ENCODE measurements at places on chromosomes 5 and 9.

DNA sequence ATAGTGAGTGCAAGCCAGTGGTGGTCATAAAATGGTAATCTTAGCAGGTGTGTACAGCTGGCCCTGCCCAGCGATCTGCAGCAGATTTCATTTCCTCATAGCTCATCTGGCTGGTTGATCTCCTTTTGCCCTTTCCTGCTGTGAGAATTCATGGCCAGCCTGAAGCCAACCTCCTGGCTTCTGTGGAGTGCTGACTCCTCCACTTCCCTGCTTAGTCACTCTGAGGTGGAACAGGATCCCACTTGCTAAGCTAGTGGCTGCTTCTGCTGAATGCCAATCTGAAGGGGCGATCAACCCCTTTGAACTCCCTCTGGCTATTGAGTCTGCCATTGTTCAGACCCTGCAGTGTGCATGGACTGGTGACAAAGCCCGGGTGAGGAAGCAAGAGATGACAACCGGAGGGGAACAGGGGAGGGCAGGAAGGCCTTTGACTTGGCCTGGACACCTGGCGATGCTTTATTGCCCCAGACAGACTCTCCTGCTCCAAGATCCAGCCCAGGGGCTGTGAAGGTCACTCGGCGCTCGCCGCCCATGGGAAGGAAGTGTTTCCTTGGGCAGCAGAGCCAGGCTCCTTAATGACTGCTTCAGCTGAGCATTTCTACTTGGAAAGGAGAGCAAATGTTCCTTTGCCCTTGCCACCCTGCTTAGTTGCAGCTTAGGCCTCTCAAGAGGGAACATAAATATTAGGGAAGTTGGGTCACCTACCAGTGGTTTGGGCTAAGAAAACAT is 341.1 kb downstream of the ZSWIM6 start:
- peak; percentile 68 for DNase-seq
- no peak overlapping the region for H3K4me3 ChIP-seq
- peaks cover 26% of the 10 kb centered on the region for H3K4me1 ChIP-seq
- H3K36me3 ChIP-seq = no peaks in the 10 kb centered on the region
- no peaks in the 10 kb centered on the region for H3K27me3 ChIP-seq

DNA sequence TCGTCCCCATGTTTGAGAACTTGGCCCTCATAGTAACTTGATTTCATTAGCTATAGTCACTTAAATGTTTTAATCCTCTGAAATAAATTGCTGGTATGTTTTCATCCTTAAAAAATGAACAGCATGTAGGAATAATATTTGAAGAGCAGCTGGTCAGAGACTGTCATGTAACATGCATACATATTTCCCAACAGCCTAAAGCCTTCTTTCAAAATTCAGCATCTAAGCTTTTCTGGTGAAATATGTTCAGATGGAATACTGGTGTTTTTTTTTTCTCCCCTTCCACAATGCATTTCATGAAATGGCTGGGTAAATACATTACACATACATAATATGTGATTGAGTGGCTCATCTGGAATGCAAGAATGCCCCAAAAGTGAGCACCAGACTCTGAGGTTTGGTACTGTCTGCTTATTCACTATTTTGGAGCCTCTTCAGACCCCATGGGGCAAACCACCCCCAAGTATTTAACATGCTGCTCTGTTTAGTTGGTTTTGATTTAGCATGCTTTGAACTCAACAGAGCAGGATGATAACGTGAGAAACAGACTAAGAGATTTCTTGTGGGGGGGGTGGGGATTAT is 94.0 kb downstream of the SMARCA2 start:
- no peak overlapping the region for H3K4me3 ChIP-seq
- no peaks in the 10 kb centered on the region for H3K27me3 ChIP-seq
- H3K36me3 ChIP-seq = no peaks in the 10 kb centered on the region
- no peak for DNase-seq
- no peak overlapping the region for H3K27ac ChIP-seq

- H3K36me3 ChIP-seq = no peaks in the 10 kb centered on the region
- H3K27ac ChIP-seq = no peak overlapping the region
- peaks cover 4% of the 10 kb centered on the region for H3K4me1 ChIP-seq
- no peak for DNase-seq
- no peaks in the 10 kb centered on the region for H3K27me3 ChIP-seq
- H3K4me3 ChIP-seq = no peak overlapping the region
These were observed 63.6 kb downstream of the SUSD1 start for GRCh38 chr9:112111461-112111860.

DNA sequence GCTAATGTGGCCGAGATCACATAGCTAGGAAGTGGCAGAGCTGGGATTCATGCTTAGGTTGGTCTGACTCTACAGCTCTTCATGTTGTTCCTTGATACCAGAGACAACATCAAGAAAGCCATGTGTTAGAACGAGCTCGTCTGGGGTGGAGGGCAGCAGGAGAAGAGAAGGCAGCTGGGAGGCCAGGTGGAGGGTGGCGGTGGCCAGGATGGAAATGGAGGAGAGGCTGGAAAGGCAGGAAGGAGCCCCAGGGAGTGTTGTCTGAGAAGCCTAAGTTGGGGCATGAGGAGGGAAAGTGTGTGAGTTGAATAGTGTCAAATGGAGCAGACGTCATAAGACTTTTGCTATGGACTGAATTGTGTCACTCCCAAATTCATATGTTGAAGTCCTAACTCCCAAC is 315.3 kb downstream of the GADD45G start:
- no peaks in the 10 kb centered on the region for H3K4me1 ChIP-seq
- H3K27me3 ChIP-seq = no peaks in the 10 kb centered on the region
- no peak overlapping the region for H3K4me3 ChIP-seq
- no peak for DNase-seq
- H3K36me3 ChIP-seq = no peaks in the 10 kb centered on the region

- H3K4me3 ChIP-seq = no peak overlapping the region
- H3K27me3 ChIP-seq = peaks cover 100% of the 10 kb centered on the region
- H3K27ac ChIP-seq = no peak overlapping the region
- H3K36me3 ChIP-seq = no peaks in the 10 kb centered on the region
These were observed 25.5 kb upstream of the TIFAB start for GRCh38 chr5:135477613-135478066.

DNA sequence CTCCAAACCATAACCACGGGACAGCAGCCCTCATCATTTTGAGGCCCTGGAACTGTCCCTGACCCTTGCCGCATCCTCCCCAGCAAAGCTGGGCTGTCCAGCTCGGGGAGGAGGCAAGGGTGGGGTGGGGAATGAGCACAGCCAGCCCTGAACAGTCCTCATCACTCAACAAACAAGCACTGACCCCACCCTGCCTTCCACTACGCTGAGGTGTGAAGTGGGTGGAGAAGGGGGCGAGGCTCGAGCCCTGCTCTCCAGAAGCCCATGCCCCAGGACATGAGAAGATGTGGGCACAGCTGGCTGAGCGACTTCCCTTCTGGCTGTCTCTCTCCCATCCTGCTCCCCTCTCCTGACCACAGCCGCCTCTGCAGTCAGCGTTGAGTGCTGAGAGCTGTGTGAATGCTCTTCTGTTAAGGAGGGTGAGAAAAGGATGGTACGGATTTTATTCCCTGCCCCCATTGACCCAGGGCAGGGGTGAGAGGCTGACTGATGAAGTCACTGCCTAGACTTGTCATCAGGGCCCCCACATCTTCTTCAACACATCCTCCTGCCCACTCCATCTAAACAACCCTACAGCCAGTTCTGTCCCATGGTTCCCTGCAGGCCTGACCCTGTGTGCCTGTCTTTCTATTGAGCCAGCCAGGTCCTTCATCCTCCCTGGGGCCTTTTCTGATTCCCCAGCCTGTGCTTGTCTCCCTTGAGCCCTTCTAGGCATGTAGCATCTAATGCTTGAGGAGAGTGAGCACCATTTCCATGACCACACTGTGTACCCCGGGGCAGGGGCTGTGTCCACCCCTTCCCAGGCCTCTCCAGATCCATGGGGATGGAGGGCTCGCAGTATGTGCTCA is 276.0 kb downstream of the FSTL4 start:
- no peaks in the 10 kb centered on the region for H3K36me3 ChIP-seq
- no peaks in the 10 kb centered on the region for H3K27me3 ChIP-seq
